ENCODE measurements at places on chromosomes 13 and 19. TPM values are rescaled to one million over a fixed set of nuclear protein-coding genes. Genes with fewer than 3 reads are reported as not detected.

PSPN gene
- 0.73 TPM for total RNA-seq

TMEM238 gene
- 0.21 TPM for total RNA-seq

ZNF101 gene
- total RNA-seq = 11.0 TPM

RDH8 gene
- not detected for total RNA-seq

PRODH2 gene
- not detected for total RNA-seq

CEACAM4 gene
- total RNA-seq = not detected

ZNF256 gene
- total RNA-seq = 5.6 TPM

DNA sequence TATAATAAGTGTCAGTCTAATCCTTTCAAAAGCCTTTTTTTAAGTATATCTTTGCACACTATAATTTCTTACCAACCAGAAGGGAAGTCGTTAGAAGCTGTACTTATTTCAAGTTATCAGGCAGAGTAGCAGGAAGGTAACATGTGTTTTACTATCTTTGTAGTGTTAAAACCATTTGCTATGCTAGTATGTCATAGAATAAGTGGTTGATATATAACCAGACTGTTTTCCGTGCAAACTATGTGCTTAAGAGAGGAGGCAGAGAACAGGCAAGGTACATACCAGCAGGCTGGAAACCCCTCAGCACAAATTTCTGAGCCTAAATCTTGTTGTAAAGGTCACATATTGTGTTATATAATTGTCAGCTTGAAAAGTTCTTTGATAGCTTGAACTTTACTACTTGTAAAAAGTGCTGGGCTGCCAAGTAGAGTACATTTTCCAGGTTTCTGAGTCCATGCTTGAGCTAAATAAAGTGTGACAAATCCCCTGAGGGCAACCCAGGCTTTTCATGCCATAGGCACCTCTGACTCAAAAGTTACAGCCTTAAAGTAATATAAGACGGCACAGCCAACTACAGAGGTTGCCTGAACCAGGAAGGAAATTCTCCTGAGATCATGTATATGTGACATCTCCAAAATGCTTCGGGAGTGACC is 1297.4 kb downstream of the PCDH9 start:
- DNase-seq = no peak

GRCh38 chr13:110483386-110483968 is 78.0 kb downstream of the RAB20 start:
- no peak for DNase-seq

- DNase-seq = no peak
Observed at GRCh38 chr19:4974880-4975469, 6.1 kb downstream of the KDM4B start.

GRCh38 chr13:29883941-29884518 is 33.6 kb upstream of the UBL3 start:
- DNase-seq = no peak

DNA sequence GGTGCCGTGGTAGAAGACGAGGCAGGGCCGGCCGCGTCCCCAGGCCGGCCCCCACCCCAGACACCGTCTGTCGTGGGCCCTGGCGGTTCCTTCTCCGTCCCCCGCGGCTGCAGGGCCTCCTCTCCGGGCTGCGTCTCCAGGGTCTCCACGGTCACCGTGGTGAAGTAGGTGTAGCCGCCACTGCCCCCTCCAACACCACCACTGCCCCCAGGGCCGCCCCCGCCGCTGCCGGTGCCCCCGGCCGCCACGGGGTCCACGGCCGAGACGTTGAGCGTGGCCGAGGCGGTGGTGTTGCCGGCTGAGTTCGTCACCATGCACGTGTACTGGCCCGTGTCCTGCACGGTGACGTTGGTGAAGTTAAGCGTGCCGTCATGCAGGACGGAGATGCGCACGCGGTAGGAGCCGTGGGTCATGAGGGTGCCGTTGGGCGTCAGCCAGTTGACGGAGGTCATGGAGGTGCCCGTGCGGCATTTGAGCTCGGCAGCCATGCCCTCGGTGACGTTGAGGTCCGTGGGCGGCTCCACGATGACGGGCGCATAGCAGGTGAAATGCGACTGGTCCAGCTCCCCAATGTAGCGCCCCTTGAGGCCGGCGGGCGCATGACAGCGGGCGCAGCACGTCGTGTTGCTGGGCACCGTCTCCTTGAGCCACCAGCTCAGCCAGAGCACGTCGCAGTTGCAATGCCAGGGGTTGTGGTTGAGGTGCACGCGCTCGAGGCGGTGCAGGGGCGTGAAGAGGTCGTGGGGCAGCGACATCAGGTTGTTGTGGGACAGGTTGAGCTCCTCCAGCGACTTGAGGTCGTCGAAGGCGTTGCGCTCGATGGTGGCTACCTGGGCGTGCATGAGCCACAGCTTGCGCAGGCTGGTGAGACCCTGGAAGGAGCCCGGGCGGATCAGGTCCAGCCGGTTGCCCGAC is 4.6 kb upstream of the ASPDH start:
- DNase-seq = no peak

DNA sequence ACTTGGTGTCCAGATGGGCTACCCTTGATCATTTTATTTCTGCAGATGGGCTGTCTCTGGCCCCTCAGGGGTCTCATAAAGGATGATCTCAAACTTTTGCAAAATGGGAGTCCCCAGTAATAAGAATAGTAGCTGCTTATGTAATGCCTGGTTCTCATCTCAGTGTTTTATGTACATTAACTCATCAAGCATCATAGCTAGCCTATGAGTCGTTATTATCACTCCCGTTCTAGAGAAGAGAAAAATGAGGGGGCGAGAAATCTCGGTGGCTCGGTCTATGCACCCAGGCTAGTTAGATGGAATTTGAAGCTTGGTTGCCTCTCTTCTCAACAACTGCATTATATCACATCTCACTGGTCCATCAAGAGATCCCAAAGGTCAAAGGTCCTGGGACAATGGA is 3.4 kb downstream of the CACNG6 start:
- no peak for DNase-seq

DNA sequence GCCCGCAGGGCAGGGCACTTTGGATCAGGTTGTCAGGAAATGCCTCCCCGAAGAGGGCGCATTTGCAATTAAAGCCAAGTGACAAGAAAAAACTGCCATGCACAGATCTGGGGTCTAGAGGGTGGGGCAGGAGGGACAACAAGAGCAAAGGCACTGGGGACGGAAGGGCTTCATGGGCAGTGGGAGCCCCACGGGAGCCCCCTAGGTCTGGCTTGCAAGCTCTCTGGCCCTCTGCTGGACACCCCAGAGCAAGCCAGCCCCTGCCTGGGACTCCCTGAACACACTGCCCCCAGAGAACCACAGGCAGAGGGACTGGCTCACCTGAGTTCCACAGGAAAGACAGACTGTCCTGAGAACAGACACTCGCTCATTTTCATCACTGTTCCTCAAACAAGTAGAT is 30.2 kb upstream of the C19orf12 start:
- no peak for DNase-seq

- DNase-seq = no peak
Observed at GRCh38 chr13:110334841-110335490, 27.9 kb downstream of the COL4A2 start.

DNA sequence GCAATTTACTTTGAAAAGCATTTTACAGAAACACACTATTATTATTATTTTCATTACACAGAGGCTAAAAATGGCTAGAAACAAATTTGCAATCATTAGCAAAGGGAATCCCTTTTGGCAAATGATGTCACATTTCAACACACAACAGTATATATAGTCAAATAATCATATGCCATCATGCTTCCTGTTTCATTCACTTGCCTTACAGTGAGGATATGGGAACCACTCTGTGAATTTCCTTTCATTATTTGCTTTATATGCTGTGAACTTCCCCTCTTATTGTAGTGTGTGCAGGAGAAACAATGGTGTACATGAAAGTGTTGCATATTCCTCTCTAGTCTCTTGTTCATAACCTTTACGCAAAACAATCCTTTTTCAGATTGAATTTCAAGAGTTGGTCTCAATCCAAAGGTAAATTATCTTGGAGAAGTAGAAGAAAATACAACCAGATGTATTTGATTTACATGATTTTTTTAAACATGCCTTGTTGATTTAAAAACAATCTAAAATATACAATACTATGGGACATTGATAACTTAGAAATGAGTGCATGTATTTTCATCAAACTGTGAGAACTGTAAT is 657.3 kb downstream of the EFNB2 start:
- DNase-seq = peak; percentile 56

GRCh38 chr13:18949970-18950369 is 231.7 kb downstream of the TUBA3C start:
- DNase-seq = no peak

DNA sequence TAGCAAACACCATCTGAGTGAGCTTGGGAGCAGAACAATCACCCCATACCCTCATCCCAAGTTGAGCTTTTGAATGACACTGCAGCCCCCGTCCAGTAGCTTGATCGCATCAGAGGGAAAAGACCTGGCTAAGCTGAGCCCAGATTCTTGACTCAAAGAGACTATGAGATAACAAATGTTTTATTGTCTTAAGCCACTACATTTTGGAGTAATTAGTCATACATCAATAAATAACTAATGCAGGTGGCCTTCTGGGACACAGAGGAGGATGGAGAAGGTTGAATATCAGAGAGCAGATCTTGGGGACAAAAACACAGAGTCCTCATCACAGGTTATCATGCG is 24.6 kb upstream of the IGSF23 start:
- DNase-seq = no peak

GRCh38 chr13:70505809-70506208 is 397.6 kb upstream of the KLHL1 start:
- DNase-seq = no peak

DNA sequence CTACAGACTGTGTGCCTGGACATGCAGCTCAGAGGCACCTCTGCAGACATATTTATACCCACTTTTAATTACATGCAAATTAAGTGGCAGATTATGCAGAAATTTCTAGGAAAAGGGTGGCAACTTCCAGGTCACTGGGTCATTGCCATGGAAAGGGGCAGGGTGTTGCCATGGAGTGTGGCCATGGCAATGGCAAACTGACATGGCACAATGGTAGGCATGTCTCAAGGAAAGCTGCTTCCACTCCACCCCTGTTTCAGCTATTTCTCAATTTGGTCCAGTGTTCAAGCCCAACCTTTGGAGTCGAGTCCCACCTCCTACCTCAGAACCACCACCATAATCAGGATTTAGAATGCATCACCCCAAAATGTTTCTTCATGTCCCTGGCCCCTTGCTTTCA is 170.7 kb upstream of the TSHZ3 start:
- DNase-seq = no peak

- DNase-seq = no peak
Observed at GRCh38 chr13:55869648-55870047, 1271.1 kb upstream of the PRR20A start.

GRCh38 chr13:69243366-69243765 is 864.3 kb upstream of the ATXN8OS start:
- no peak for DNase-seq

GRCh38 chr13:46178821-46179220 is 3.2 kb downstream of the LCP1 start:
- DNase-seq = no peak

DNA sequence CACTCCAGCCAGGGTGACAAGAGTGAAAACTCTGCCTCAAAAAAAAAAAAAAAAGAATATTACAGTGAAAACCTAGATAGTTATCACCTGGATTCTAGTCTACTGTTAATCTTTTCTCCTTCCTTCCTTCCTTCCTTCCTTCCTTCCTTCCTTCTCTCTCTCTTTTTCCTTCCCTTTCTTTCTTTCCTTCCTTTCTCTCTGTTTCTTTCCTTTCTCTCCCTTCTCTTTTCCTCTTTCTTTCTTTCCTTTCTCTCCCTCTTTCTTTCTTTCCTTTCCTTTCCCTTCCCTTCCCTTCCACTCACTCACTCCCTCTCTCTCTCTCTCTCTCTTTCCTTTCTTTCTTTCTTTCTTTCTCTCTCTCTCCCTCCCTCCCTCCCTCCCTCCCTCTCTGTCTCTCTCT is 9.6 kb upstream of the TTYH1 start:
- DNase-seq = no peak

- DNase-seq = no peak
Observed at GRCh38 chr13:51832471-51833152, 12.4 kb downstream of the TMEM272 start.

GRCh38 chr19:17331045-17331558 is 3.6 kb downstream of the ANO8 start:
- DNase-seq = no peak

DNA sequence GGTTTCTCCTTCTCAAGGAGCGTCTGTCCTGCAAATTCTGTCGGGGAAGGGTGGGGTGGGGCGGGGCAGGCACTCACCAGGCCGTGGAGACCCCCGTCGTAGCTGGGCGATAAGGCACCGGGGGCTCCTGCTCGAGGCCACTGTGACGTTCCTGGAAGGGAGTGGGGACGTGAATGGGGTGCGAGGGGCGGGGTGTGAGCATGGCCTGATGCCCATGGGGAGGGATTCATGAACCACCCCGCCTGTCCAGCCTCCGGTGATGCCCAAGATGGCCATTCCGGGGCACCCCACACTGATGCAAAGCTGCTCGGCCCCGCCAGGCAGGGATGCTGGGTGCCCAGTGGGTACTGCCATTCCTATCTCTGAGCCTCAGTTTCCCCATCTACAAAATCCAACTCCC is 14.4 kb upstream of the UQCR11 start:
- no peak for DNase-seq

DNA sequence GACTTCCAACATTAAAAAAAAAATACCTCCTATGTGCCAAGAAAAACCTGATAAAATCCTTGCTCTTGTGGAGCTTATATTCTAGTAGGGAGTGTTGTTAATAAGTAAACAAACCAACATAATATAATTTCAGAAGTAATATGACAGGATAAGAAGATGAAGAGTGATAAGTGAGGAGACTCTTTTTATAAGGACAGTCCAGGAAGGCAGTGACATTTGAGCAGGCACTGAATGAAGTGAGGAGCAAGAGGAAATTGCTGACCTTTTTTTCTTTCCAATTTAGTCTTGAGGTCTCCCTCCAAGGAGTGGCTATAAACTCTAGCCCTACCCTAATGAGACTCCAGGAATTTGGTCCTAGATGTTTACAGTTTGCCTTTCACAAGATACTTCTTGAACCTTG is 715.7 kb downstream of the SLITRK1 start:
- DNase-seq = no peak

DNA sequence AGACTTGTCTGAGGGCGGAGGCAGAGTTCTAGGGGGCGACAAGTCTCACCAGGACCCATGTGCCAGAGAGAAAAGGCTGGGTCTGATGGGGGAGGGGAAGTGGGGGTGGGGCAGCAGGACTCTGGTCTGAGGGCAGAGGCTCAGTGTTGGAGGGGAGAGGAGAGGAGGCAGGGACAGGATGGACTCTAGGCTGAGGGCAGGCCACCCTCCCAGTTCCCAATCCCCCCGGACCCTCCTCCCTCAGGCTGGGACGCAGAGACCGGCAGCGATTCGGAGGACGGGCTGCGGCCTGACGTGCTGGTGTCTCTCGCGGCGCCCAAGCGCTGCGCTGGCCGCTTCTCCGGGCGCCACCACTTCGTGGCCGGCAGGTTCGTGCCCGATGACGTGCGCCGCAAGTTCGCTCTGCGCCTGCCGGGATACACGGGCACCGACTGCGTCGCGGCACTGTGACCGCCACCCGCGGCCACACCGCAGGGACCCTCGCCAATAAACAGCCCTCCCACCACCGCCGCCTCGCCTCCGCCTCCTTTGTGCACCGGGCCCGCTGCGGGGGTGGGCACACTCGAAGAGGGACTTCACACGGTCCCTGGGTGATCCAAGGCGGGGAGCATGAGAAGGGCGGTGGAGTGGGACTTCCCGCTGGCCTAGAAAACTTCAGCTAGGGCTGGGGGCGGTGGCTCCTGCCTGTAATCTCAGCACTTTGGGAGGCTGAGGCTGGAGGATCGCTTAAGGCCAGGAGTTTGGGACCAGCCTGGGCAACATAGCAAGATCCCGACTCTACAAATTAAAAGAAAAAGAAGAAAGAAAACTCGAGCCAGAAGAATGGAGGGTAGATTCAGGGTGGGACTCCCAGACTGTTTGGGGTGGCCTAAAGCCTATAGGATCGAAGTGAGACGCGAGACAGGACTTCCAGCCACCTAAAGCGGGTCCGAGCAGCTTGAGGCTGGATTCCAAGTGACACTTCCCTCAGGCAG is 703 bp upstream of the CILP2 start:
- DNase-seq = no peak

GRCh38 chr13:21051675-21052074 is 9.7 kb downstream of the LATS2 start:
- no peak for DNase-seq
